ENCODE measurements at places on chromosomes 7 and 10.

DNA sequence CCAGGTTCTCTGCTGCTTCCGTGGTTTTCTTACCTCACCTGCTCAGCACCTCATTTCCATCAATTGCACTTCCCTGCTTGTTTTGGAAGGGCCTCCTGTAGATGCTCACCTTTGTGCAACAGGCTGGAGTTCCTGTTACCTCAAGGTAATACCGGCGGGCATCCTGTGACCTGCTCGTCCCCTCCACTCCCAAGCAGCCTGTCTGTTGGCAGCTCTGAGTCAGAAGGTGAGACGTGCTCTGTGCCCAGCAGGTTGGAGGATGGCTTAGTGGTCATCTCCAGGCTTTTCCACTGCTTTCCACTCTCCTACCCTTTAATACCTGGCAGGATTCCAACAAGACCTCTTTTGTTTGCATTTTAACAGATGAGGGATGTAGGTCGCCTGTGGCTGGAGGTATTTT, 86.0 kb downstream of the CAMK1D start:
- no peak for ATAC-seq

DNA sequence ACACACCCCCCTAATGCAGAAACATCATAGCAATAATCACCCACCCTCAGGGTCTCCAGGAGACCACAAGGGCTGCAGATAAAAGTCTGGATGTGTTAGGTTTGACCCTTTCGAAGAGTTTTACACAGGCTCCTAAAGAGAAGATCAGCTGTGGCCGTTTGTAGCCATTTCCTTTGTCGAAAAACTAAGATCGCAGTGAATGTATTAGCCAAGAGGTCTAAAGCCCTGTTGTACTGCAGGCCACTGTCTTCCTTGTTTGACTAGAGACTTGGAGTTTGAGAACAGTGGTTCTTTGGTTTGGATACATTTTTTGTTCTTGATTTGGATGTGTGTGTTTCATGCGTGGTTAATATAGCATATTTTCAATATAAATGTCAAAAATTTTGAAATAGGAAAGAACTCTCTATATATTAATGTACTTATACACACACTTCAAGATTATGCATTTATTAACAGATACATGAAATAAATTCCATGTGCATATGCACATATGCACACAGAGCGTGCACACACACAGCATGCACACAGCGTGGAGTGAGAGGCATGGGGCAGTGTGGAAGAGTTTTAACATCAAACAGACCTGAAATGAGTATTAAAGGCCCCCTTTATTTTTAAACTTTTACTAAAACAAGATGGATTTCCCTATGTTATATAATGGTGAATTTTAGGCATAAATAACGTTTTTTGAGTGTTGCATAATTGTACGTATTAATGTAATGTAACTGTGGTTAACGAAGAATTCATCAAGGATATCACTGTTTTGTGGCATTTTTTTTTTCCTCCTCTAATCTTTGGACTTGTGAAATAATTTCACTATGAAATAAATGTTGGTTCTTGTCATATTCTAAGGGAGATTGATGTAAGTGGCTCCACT, 2.2 kb downstream of the IKZF1 start:
- no peak for ATAC-seq

DNA sequence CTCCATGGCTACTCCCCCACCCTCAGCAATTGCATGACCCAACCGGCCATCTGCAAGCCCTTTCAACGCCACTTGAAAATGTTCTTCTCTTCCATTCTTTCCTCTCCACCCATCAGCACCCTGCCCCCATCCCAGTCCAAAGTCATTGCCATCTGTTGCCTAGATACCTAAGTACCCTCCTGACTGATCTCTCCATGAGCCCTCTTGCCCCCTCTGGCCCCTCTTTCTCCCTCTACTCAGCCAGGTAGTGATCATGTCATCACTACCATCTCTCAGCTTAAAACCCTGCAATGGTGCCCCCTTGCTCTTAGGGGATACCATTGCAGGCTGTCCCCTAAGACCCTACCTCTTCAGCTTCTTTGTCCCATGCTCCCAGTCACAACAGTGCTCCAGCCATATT, 30.5 kb upstream of the BTRC start:
- no peak for ATAC-seq

GRCh38 chr7:77746164-77746823, 50.0 kb downstream of the RSBN1L start:
- ATAC-seq, result no peak

DNA sequence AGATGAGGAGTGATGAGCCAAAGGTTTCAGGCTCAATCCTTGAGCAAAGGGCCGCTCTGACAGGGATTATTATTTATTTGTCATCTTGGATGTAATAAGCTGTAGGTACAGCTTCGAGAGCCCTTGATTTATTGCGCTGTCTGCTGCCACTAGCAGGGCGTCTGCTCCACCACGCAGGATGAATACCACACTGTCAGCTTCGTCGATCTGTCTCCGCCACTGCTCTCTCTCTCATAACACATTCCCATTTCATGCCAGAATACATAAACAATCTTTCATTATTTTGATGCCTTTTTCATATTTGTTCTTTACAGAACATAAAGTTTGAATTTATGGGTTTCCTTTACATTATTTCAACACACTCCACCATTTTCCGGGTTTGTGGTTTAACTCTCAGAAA, 276.6 kb downstream of the LRMDA start:
- no peak for ATAC-seq

DNA sequence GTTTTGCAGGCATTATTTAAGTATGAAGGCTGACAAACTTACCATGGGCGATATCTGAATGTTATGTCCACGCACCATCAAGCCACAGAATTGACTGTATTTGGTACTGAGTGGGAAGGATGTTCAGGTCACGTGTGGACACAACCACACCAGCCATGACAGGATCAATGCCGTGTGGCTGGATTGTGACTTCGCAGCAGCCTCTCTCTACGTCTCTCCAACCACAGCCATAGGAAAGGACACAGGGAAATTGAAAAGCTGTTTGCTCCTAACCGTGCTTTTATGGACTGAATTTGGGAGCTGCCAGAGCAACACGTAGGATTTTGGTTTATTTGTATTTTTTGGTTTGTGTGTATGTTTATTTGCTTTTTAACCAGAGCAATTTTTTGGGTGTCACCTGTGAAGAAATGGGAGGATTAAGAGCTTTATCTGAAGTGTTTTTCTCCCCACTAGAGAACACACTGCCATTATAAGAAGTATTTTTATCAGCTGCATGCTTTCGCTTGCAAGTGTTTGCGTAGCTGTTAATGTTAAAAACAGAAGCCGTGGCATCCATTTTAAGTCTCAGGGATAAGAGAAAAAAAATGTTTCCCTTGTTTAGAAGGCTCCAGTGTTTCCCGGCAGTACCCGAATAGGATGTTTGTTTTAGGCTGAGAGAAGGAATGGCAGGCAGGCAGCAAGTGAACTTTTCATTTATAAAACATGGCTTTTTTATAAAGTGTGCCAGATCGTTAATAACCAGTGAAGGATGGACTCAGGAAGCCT, 401.1 kb upstream of the NFE2L3 start:
- ATAC-seq, result no peak

- ATAC-seq, result no peak
Measured at GRCh38 chr10:44259090-44259874, 125.6 kb downstream of the CXCL12 start.

GRCh38 chr10:68446179-68446578, 25.6 kb downstream of the DNA2 start:
- no peak for ATAC-seq

GRCh38 chr10:75592151-75592787, 160.8 kb downstream of the LRMDA start:
- no peak for ATAC-seq

Data from motor neuron (in vitro differentiated cells).